Activated T-helper 1 cell treated with anti-CD3 and anti-CD28 coated beads, Interleukin-2, amount 50 U/mL, for 16 hours (primary cell): ENCODE measurements at places on chromosomes 4 and X.

GRCh38 chr4:39367166-39367565 lies 1.0 kb upstream of the RFC1 start:
- no peak for DNase-seq

DNA sequence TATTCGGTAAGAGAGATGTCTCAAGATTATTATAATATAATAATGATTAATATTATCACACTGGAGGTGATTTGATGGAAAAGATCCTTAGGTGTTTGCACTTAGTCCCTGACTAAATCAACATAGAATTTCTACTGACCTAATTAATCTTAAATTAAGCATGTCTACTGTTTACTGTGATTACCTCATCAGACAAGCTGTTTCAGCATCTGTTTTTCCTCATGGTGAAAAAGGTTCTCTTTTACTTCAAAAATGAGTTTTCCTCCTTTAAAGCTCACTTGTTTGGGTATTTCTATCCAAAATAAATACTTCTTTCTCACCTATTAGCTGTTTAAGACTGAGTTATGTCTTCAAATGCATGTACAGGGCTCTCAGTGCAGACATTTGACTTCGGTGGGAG lies 407.8 kb downstream of the NKX6-1 start:
- DNase-seq, result no peak

DNA sequence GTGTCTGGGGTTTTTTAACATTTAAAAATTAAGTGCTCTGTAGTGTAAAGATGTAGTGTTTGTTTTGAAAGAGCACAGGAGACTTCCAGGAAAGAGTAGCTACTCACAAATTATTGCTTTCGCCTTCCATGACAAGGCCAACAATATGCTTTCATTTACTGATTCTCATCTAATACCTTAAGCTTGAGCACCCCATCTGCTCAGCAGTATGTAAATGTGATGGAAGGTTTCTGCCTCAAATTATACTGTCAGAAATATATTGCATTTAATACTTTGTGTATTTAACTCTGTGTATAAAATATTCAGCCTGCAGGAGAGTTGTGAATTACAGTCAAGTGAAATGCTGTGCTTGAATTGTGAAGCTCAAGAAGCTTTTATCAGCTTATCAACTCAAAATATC lies 296.3 kb upstream of the ATOH1 start:
- no peak for DNase-seq

GRCh38 chr4:85086721-85087120 lies 120.2 kb upstream of the WDFY3 start:
- DNase-seq, result no peak

DNA sequence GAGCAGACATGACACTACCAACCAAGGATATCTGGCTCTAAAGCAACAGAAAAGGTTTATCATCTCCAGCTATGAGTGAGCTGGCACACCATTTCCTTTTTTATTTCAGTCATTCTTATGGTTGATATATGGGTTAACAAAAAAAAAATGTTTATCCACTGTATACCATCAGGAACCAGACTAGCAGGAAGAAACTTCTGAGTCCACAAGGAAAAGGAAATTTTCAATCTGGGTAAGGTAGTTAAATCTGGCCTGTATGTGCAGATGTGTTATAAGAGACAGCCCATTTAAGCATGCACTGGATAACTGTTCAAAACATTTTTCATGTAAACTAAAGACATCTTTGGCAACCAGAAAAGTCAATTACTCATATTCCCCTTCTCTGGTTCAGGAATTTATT lies 35.0 kb downstream of the AMMECR1 start:
- no peak for DNase-seq

DNA sequence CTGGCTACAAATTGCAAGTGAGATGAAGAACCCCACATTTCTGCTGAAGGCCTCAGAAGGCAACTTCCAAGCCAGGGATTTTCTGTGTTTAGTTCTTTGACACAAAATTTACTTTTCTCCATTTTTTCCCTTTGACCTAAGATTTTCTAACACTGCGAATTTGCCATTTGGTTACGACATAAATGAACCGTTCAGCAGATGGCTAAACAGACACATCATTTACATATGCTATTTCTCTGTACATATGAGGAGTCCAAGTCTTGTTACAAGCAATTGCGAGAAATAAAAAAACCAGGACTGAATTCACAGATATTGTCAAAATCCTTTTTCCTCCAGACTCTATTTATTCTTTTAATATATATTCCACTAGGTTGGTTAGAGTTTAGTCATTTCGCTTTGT lies 978.6 kb downstream of the NLGN4X start:
- no peak for DNase-seq

GRCh38 chr4:39883646-39884045 lies 94.1 kb downstream of the PDS5A start:
- DNase-seq, result no peak

- DNase-seq, result no peak
These were observed 30.3 kb downstream of the GALNTL6 start for GRCh38 chr4:171843456-171843855.

DNA sequence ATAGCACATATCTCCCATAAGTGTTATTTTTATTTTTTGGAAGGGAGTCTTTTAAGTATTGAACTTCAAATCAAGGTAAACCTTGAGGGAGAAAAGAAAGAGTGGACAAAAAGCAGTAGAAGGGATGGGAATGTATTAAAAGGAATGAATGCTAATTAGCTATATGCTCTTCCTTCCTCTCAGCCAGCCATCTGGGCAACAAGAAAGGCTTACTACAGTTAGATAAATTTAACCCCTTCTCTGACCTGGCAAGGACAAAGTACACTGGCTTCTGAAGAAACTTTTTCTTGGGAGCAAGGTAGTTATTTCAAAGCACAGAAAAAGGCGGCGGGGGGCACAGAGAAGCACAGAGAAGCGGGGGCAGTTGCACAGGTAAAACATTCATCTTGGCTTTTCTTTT lies 54.6 kb downstream of the GAB1 start:
- DNase-seq, result no peak

GRCh38 chr4:177047070-177047850 lies 254.5 kb upstream of the VEGFC start:
- peak; percentile 4 for DNase-seq

DNA sequence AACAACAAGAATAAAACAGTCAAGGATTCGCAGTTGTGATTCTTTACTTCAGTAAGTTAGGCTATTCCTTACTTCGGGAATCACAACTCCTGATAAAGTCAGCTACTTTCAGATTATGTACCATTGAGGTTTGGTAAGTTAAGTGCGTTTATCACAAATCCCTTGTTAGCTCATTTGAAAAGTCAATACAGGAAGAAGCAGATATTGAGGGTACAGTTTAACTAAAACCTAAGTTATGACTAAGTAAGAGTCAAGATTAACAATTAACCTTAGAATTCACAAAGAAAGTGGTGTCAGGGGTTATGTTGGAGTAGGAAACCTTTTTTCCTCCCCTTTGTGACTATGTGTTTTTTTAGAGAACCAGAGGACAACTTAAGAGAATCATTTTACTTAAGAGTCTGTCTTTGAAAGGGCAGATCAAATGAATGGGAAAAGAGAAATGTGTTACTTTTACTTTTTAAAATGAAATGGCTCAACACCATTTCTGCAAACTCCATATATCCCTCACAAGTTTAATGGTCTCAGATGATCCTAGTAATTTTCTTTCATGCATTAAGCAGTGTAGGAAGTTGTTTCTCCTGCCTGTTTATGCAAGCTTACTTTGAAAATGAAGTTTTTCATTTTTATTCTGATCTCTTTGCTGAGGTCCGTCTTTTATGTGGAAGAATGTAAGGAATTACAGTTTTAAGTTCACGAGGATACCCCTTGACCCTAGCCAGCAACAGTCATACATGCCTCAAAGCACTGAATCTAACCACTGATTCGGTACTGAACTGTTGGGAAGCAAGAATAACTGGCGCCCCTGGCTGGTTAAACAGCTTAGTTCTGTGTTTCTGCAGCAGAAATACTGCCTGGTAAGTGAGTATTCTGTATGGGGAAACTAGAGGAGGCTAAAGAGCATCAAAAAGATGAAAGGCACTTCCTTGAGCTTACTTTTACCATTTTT lies 211.7 kb downstream of the SLC4A4 start:
- DNase-seq, result no peak

DNA sequence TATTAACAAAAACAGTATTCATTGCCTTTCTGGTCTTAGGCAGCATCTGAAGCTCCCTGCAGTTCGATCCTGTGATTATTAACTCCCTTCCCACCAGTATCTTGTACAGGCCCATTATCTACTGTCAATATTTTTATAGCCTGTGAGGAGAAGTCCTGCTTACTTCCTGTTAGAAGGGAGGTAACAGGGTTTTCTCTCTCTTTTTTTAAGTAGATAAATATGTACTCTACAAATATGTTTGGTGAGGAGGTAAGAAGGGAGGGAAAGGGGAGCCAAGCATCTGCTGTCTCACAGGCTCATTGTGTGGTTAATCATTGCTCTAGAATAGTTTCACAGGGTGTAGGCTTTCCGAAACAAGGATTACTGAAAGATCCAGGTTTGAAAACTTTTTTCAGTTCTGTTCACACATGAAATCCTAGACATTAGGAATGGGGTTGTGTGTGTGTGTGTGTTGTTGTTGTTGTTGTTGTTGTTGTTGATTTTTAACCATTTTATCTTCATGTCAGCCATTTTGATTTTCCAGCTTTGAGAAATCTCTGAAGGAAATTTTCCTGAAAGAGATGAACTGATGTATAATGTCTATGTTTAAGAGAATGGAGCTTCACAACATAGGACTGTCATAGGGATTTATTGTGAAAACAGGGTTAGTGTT lies 14.2 kb downstream of the ATOH1 start:
- DNase-seq, result no peak
